ENCODE measurements at places on chromosomes 6 and 20.

DNA sequence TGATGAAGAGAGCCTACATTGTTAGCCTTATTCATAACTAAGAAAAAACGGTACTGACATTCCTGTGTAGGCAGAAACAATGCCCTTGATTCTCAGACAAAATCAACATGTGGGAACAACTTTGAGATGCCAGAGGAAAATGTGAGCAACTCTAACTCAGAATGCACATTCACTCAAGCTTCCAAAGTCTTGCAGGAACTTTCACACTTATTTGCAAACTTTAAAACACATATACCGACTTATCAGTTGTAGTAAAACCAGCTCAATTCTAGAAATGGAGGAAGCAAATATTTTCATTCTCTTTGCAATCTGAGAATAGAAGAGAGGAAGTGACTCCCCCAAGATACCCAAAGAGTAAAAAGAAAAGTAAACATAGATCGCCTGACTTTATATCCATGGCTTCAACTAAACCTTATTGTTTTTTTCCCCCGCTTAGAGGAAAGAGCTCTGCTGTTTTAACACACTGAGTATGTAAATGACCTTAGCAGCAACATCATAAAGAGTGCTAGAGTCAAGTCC, 117.6 kb downstream of the EPB41L2 start:
- no peak for DNase-seq

DNA sequence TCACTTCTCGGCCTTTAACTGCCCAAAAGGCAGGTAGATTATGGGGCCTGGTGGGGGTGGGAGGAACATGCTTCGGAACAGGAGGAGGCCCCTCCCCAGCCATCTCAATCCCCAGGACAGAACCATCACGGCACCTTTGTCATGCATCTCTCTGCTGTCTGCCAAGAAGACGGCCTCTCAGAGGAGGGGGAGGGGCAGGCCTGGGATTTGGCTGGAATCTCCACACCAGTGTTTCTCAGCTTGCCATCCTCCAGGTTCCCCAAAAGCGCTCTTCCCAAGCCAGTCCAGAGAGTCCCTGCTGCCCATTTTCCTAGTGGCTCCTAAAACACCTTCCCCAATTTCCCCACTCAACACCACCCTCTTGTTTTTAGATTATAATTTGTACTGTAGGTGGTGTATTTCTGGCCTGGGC, 2.5 kb upstream of the POU5F1 start:
- DNase-seq, result no peak

DNA sequence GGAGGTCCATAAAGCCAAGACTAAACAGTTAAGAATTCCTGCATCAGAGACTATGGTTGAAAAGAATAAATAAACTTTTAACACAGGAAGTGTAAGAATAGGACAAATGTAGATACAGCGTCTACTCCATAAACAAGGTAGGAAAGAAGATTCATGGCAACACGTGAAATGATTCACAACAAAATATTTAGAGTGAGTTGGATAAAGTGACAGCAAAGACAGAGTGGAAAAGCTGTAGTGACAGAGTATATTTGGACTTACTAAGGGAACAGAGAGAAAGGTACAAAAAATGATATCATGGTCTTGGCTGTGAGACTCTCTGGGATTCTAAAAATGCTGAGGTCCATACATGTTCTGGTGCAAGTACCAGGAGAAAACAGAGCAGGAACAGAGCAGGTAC, 21.9 kb upstream of the KIAA0408 start:
- DNase-seq, result no peak

DNA sequence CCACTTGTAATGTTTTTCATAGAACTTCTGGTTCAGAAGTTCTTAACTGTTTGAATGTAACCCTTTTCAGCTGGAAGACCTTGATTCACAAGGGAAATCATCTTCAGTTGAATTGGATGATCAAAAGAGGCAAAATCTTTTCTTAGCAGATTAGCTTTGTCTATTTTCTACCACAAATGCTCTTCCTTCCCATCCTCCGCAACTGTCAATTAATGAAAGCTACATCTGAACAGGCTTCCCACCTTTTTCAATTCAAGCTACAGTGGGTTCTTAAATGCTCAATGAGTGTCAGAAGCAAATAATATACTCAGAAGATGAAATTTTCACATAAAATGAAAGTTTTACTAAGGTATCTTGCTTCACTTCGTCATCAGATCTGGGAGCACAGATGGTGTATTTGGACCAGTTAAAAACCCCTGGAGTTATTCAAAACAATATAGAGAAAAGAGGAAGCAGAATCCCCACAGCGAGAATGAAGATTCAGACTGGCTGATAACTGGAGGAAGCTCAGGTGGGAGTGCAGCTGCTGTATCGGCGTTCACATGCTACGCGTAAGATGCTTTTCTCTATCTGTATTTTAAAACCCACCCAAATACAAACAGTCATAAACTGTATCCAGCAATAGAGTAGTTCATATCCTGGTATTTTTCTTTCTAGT, 19.4 kb downstream of the QRSL1 start:
- no peak for DNase-seq

GRCh38 chr6:125356884-125357283, 55.1 kb upstream of the HDDC2 start:
- DNase-seq, result no peak

GRCh38 chr20:8876366-8876765, 192.5 kb upstream of the PLCB4 start:
- DNase-seq, result no peak

DNA sequence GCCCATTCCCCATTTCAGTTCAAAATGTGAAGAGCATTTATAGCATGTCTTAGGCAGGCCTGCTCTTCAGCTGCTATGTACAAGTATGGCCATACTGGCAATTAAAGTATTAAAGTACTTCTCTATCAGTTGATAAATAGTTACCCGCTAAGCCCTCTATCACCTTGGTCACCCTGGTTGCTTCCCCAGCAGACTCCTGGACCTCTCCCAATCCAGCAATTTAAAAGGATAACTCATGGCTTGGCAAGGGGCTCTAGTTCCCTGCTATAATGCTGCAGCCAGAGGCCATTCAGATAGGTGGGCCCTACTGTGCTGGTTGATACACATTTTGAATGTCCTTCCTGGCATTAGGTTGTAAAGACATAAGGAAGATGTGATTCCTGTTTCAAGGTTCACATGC, 7.0 kb downstream of the C6orf163 start:
- DNase-seq, result no peak

GRCh38 chr6:150492941-150493340, 106.7 kb upstream of the PLEKHG1 start:
- DNase-seq, result no peak

GRCh38 chr20:61757678-61758563, 307.8 kb downstream of the TAF4 start:
- no peak for DNase-seq

- no peak for DNase-seq
Observed at GRCh38 chr6:165109011-165109410, 200.4 kb downstream of the C6orf118 start.

GRCh38 chr6:152248980-152249379, 388.2 kb downstream of the SYNE1 start:
- DNase-seq, result no peak

DNA sequence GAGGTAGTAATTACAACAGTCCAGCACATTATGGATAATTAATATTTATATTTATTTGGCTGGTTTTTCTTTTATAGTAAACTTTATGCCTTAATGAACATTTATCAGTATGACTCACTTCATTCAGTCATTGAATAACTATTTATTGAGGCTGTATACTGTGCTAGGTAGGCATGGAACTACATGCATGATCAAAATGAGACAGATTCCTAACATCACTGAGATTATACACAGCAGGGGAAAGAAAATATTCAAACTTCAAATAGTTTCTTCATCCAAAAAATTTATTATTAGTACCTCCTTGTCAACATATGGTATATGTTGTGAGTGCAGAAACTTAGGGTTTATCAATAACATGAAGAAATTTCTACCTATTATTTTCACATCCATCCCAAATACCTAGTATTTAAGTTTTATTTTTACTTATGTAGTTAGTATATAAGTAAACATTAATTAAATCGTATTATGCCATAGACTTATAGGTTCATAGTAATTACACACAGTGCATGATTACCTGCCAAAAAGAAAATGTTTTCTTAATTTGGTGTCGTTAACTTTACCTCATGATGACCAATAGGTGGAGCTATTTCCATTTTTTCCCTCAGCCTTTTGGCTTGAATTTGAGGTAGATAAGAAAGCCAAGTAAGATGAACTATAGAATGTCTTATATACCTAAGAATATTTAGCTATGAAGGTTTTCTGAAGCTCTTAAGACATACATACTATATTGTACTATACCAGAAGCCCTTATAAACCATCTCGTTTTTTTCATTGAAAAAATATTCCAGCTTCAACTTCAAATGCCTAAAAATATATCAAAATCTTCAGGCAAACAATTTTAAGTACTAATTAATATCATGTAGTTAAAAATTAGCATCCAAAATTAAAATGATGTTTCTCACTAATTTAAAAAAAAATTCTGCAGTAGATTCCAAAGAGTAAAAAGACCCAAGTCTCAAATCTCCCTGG, 12.5 kb upstream of the TMEM30A start:
- DNase-seq, result no peak

GRCh38 chr20:50049442-50050026, 63.4 kb downstream of the UBE2V1 start:
- no peak for DNase-seq

- no peak for DNase-seq
Observed at GRCh38 chr20:59455402-59456341, 148.7 kb upstream of the PHACTR3 start.

All from stimulated activated naive CD4-positive, alpha-beta T cell treated with Interleukin-2 at 50 U/mL for 16 hours (primary cell).